ENCODE measurements at places on chromosomes 13 and 19. TPM values are rescaled to one million over a fixed set of nuclear protein-coding genes. Genes with fewer than 3 reads are reported as not detected.

DNA sequence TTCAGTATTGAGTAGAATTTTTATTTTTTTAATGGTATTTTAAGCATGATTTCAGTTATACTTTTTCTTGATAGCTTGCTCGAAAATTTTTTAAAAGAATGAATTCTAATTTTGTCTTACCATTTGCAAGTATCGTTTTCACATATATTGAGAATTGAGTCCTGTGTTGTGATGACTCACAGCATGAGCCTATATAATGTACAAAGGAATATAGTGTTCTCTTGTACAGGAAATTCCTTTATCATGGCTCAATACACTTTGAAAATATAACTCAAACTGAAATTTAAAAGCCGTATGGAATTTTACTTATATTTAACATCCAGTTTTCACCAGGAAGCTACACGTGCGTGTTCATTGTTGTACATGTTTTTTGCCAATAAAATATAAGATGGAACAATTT, 161.1 kb upstream of the TMTC4 start:
- no peak for DNase-seq

GRCh38 chr13:63279136-63279535, 1863.5 kb upstream of the PCDH20 start:
- DNase-seq: no peak

GRCh38 chr19:35928507-35928906, 7.7 kb upstream of the LRFN3 start:
- DNase-seq: no peak

DNA sequence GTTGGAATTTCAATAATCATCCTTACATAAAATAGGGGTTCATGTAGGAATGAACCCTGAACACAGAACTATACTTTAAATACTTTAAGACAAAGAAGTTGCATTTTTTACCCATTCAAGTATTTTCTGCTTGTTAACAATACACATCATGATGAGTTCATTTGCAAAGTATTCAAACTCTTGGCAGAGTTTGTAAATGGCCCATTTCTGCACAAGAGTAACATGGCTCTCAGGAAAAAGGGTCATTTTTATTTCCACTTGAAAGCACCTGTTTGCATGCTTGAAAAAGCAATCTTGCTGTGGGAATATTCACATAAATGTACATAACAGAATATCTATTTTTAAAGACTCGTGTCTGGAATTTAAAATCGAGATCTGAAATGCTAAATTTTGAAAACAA, 18.1 kb downstream of the ESD start:
- DNase-seq: no peak

DNA sequence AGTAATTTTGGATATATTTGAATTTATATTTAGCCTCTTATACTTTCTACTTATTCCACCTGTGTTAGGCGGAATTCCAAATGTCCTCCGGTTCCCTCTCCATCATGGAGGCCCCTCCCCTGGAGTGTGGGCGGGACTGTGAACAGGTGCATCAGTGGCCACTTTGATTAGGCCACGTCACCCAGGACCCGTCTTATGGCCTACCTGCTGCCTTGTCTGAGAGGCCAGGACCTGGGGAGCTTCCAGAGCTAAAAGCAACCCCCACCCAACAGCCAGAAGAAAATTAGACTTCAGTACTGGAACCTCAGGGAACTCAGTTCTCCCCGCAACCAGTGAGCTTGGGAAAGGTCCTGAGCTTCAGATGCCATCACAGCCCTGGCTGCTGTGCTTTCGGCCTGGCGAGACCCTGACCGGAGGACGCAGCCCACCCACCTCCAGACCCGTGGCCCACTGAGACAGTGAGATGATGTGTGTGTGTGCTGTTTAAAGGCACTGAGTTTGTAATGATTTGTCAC, 200.2 kb upstream of the SOX1 start:
- DNase-seq: no peak

DNA sequence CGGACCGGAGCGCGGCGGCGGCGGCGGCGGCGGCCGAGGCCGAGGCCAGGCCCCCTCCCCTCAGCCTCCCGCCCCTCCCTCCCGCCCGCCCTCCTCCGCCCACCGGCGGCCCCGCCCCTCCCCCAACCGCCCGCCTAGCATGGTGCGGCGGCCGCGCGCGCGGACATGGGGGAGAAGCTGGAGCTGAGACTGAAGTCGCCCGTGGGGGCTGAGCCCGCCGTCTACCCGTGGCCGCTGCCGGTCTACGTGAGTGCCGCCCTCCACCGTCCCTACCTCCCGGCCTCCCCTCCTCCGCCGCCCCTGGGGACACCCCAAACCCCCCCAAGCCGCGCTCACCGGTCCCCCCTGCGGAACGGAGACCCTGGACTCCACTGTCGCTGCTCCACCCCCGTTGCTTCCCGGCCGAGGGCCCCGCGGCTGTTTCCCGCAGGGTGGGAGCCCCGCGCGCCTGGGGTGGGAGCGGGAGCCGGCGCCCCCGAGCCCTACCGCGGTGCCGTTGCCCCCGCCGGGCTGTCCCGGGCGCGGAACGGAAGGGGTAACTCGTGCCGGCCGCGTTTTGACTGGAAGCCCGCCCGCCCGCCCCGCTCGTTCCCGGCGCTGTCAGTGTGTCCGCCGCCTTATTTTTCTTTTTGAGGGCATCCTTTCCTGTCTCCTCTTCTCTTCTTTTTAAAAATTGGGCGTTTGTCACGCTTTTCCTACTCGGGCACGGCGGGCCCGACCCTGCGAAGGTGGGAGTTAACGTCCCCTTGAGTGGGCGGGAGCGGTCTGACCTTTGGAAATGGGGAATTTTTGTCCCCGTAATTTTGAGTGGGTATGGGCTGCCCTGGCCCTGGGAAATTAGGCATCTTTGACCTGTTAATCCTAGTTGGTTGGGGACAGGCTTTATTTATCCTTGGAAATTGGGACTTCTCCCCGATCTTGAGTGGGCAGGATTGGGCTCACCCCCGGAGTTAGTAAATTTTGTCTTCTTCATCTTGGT, 576 bp downstream of the DOT1L start:
- DNase-seq: no peak

- no peak for DNase-seq
These were observed 178.1 kb downstream of the FLT1 start for GRCh38 chr13:28316836-28317235.

- no peak for DNase-seq
These were observed 362.8 kb downstream of the NALCN start for GRCh38 chr13:101053301-101054093.

The ZNF577 gene
- 7.5 TPM for total RNA-seq

The VN1R2 gene
- not detected for total RNA-seq

The TMPRSS9 gene
- not detected for total RNA-seq

The ZNF610 gene
- total RNA-seq: 3.3 TPM

The NLRP4 gene
- not detected for total RNA-seq

Data from left ventricle myocardium superior (tissue), 1 donor.